Ascending aorta (tissue), 2 donors: ENCODE measurements at places on chromosomes 1 and 21. TPM values are rescaled to one million over a fixed set of nuclear protein-coding genes. Genes with fewer than 3 reads are reported as not detected.

Gene LHX8
- total RNA-seq, result not detected

- no peak for DNase-seq
Measured at GRCh38 chr1:112386731-112387346, 9.2 kb upstream of the CTTNBP2NL start.

Gene FYB2
- total RNA-seq, result not detected

DNA sequence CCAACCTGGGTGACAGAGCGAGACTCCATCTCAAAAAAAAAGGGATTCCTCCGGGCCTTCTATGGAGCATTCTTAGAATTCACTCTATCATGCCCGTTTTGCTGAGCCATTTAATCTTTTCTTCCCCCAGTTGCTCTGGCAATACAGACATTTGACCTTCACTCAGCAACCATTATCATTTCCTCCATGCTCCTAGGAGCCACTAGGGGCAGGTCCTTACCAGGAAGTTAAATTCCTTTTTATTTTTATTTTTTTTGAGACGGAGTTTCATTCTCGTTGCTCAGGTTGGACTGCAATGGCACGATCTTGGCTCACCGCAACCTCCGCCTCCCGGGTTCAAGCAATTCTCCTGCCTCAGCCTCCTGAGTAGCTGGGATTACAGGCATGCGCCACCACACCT lies 9.7 kb upstream of the CGN start:
- no peak for DNase-seq

- no peak for DNase-seq
Measured at GRCh38 chr1:177947623-177948022, 22.2 kb downstream of the SEC16B start.
